ENCODE measurements at places on chromosomes 7 and 10.

DNA sequence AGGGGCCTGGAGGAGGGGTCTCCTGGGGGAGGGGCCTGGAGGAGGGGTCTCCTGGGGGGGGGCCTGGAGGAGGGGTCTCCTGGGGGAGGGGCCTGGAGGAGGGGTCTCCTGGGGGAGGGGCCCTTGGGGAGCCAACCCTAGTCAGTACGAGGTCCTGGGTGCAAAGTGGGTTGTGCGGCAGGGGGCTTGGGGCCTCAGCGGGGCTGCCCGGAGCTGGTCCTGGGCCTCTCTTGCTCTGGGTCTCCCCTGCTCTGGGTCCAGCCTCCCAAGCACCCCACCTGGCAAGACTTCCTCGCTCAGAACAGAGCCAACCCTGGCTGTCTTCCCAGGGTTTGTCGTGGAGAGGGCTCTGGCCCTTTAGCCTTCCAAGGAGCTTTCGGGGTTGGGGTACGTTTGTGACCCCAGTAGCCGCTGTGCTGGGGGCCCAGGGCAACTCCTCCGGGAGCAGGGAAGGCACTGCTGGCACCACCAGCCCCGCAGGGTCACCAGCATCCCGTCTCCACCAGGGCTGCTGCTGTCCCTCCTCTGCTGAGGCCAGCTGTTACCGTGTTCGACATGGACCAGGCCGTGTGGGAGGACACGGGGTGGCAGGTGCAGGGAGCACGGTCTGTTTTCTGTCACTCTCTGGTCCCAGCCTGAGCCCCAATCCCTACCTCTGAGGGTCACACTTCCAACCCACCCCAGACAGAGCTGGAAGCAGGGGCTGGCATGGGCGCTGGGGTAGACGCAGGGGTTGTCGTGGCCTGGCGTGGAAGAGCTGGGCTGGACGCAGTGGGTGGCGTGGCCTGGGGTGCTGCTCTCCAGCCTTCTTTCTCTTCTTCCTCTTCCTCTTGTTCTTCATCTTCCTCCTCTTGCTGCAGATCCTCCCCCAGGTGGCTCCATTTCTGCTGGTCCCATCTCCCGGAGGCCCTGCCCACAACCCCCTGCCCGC, 22.8 kb downstream of the PWWP2B start:
- DNase-seq, result no peak

DNA sequence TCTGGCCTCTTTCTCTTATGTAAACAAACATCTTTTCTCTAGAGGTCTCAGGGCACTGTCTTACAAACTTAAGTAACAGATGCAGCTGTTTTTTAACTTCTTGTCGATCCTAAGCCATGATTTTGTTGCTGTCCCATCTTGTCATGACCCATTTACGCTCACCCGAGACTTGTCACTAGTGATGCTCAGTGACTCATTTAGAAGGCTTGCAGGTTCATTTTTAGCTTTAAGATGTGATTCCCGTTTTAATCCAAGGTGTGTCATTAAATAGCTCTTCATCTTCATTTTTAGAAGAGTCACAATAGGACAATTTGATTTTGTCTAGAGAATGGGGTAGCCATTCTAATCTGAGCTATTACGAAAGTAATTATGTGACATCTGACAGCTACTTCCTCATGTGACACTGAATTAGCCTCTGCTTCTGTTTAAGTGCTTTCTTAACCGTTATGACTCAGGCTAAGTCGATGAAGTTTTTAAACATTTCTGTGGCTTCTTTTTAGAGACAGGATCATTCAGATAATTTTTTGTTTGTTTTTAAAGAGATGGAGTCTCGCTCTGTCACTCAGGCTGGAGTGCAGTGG, 42.7 kb downstream of the SPDYE5 start:
- no peak for DNase-seq

DNA sequence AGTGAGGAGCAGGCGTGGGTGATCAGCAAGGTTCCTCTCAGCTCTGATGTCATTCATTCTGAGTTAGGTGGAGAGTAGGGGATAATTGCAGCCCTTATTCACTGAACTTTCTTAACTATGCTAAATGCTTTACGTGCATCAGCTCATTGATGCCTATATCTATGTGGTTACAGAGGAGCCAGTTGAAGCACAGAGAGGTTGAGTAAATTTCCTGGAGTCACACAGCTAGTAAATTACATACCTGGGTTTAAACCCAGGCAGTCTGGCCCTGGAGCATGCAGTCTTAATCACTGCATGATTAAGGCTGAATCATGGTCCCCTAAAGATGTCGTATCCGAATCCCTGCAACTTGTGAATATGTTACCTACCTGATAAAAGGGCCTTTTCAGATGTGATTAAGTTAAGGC, 99.6 kb downstream of the GRK5 start:
- no peak for DNase-seq

DNA sequence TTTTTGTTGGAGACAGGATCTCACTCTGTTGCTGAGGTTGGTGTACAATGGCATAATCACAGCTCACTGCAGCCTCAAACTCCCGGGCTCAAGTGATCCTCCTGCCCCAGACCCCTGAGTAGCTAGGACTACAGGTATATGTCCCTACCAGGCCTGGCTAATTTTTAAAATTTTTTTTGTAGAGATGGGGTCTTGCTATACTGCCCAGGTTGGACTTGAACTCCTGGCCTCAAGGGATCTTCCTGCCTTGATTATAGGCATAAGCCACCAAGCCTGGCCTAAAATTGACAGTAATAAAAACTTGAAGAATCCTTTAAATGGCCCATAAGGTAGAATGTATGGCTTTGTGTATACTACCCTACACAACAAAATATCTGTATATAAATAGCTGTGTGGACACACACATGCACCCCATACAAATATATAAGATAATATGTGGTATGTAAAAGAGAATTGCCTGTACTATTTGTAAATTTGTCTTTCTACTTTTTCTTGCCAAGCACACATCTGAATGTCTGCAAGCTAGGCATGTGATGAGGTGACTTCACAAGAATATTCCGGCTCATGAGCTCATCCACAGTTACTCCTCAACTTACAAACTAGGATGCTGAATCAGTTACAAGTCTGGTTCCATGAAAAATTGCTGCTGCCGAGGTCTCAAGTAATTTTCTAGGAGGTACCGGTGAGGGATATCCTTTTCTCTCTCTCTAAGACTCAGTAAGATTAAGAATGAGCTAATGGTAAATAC, 26.6 kb downstream of the POLR3A start:
- DNase-seq, result no peak

- no peak for DNase-seq
Measured at GRCh38 chr7:12943781-12944180, 256.3 kb downstream of the ARL4A start.

- DNase-seq, result no peak
Measured at GRCh38 chr7:54864663-54865062, 105.7 kb upstream of the SEC61G start.

DNA sequence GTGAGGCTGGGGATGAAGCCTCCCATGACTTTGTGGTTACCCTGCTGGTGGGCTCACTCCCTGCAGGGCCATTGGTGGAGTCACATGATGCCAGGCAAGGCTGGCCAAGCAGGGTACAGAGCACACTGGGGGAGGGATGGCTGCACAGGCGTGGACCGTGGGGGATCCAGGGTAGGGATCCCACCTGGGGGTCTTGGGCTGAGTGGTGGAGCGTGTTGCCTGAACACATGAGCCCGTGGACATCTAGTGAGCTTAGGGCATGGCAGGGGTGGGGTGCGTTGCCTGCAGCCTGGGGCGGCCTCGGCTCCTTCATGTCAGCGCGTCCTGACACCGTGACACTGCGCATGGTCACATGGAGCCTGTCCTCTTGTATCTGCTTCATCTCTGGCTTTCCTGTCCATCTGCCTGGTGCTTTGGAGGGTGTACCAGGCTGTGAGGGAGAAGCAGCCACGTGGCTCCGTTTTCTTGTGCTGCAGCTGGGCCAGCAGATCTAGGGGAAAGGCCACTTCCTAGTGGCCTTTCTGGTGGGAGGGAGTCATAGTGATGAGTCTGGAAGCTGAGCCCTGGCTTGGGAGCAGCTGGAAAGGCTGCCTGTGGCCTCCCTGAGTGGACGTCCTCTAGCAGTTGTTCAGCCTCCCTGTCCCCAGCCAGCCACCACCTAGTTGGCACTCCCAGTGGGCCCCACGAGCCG, 96.2 kb downstream of the LHPP start:
- no peak for DNase-seq

All from tibial artery (tissue), 4 donors.